ENCODE measurements at places on chromosomes 12 and 14.

DNA sequence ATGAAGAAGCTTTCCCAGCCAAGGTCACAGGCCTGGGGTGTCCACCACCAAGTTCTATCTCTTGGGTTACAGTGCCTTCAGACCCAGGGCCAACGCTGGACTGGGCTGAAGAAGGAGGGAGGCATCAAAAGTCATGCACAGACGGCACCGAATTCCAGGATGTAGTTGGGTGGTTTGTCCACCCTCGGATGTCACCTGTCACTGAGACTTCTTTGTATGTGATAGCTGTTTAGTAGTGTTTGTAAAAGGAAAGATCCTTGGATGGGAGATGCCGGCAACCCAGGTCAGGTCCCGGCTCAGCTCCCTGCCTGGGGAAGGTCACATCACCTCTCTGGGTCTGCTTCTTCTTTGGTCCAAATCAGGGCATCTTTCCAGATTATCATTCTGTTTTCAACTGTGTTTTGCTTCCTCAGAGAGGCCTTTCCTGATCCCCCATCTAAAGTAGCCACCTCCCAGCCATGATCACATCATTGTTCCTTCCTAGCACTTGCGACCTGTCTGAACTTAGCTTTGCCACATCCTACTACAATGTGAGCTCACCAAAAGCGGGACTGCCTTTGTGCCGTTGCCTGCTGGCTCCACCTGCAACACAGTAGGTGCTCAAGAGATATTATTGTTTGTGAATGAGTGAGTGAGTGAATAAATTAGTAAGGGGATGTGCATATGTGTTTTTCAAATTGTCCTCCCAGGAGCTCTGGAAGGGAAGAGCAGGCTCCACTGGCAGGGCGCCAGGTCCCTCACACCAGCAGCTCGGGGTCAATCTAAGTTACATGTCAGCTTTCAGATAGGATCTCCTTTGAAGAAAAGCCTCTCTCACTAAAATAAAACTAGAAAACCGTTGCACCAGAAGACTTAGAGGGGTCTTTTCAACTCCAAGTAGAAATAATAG lies 2.1 kb downstream of the TSPAN11 start:
- DNase-seq: no peak

GRCh38 chr14:101964297-101965180 lies at the start of gene DYNC1H1:
DYNC1H1 (plus strand) TSS chr14:101964573; CDS start chr14:101964692, 119 bp downstream.
- DNase-seq: peak; percentile 69

- no peak for DNase-seq
These were observed 812.8 kb downstream of the C12orf50 start for GRCh38 chr12:87216436-87216835.

DNA sequence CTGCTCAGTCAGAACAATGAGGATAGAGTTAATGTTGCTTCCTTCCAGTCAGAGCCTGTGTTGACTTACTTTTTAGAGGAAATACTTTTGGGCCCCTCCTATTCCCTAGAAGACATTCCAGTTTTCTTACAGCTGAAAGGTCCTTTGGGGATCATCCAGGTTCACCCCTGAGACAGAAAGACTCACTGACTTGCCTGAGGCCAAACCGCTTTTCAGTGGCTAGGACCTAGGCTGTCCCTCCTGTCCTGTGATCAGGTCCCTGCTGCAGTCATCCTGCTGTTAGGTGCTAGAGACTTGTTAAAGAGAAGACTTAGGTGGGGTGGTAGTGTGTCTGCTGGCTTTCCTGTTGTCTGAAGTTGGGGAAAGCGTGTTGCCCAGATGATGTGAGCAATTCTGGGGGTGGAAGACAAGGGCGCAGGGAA lies 39.6 kb downstream of the SUSD6 start:
- DNase-seq: no peak

DNA sequence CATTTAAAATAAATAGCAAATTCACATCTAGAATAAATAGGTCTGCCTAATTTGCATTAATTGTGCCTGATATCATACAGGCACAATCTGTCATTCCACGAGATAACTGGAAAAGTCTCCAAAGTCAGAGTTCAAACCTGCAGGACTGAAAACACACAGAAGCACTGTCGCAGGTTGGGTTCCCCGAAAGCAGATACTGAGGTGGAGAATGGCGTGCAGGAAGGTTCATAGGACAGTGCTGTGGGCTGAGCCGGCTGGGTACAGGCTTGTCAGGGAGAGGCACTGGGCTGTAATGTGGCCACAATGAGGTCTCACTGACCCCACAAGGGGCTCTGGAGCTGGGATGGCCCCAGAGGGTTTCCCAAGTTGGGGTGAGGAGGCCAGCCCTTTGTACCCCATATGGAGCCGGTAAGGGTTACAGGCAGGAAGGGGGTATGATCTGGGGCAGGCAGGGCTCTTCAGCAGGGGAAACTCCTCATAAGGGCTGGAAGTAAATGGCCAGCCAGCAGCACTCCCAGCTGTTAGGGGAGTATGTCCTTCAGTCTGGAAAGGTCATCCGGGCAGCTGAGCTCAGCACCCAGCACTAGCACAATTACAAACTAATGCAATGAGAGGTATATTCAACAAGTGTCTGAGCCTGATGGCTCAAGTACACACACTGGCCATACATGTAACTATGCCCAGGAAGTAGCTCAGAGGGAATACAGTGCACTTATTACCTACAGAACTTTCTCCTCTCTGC lies 68.5 kb downstream of the NT5DC3 start:
- no peak for DNase-seq

DNA sequence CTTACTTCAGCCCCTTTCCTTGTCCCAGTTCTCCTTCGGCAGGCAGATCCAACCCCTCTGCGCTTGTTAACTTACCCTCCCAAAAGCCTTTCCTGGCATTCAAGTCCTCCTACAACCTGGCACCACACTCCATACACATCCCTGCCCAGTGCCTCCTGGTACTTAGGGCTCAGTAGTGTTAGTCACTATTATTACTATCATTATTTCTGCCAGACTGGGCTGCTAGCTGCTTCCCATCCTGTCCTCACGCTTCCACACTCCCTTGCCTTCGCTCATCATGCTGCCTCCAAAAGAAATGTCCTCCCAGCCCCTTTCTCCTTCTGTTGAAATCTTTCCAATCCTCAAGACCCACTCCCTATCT lies 1.6 kb upstream of the HDAC7 start:
- DNase-seq: no peak

- DNase-seq: no peak
These were observed 110.9 kb upstream of the CCDC196 start for GRCh38 chr14:66375046-66375964.

DNA sequence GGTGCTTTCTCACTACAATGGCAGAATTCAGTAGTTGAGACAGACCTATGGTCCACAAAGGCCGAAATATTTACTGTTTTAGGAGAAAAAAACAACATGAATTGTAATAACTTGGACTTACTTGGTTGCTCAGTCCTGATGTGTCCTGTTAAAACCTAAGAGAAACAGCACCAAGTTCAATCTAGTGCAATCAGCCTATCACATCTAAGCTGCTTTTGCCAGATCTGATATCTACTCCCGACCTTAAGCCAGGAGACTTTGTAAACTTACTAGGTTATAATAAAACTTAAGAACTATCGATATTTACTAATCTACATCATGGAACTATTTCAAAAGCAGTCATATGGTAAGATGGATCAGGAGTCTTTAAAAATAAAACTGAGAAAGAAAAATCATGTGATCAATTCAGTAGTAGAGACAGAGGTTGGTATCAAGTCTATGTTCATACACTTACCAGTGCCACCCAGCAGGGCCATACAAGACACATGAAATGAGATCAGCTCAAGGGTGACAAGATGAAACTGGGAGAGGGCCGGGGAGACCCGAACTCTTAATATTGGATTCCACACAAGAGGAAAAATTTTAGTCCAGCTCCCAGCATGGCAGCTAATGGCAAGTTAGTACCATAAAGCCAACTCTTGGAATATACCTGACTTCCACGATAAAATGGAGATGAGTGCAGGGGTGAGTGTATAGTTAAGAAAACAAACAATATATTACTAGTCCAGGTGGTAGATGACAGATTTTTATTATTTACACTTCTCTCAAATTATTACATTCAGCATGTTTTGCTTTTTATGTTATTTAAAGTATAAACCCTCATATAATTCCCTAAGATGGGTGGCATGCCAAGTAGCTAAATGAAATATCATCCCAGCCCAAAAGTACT lies 27.5 kb downstream of the NUDT4 start:
- no peak for DNase-seq

DNA sequence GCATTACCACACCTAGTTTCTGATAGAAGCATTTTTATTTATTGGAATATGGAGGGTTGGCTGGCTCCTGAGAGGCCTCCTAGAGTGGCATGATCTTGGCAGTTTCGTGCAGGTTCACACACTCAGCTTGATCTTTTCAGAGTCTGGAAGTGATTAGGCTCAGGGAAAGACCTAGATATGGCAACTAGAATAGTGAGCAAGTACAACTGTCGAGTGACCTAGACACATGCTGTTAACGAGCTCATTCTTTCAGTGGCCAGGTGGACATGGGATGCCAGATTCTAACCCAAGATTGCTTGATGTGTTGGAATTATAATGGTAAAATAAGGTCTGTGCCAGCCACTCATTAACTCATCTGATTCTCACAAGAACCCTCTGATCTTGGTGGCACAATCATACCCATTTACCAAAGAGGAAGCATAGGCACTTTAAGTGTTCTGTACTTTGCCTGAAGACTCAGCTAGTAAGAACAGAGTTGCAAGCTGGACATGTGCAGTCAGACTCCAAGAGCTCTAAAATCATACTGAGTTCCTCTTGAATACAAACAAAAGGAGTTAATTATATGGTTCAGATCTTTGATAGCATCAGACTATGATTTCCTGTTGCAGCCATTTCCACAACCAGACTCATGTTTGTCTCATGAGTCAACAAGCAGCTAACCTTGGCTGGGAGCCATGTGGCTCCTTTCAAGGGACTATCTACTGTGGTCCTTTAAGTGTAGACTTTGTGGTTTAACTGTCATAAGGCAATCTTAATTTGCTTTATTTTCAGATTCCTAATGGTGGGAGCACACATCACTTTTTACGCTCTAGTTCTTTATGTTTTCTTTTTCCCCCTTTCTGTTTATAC lies 144.2 kb downstream of the PLEKHA5 start:
- DNase-seq: no peak

- no peak for DNase-seq
These were observed 153.5 kb upstream of the USP15 start for GRCh38 chr12:62106547-62107185.

- no peak for DNase-seq
These were observed 217.9 kb downstream of the CRADD start for GRCh38 chr12:93895089-93895445.

DNA sequence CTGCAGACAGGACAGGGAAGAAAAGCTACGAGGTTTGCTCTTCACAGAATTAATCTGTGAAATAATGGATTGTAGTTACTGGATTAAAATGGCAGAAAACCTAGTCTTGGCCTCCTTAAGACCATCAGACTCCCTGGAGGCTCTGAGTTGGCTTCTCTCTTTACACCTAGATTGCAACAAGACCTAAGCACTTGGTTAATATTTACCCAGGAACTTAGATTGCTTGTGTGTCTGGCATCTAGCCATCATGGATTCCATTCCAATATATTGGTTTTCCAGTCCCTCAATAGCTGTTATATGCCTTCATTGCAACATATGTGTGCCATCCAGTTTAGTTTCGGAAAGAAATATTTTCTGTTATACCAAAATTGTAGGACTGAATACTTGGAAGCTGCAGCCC lies 1.9 kb upstream of the GTF2A1 start:
- no peak for DNase-seq

- DNase-seq: no peak
These were observed 44.5 kb upstream of the EEA1 start for GRCh38 chr12:92973614-92974013.

- DNase-seq: peak; percentile 26
These were observed 40.0 kb downstream of the SCN8A start for GRCh38 chr12:51630986-51631385.

DNA sequence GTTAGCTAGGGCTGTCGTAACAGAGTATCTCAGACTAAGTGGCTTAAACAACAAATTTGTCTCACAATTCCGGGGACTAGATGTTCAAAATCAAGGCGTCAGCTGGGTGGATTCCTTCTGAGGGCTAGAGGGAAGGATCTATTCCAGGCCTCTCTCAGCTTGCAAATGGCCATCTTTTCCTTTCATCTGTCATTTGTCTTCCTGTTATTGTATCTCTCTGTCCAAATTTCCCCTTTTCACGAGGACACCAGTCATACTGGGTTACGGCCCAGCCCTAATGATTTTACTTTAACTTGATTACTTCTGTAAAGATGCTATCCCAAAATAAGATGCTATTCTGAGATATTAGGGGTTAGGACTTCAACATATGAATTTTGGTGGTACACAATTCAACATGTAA lies 119.0 kb upstream of the CPSF6 start:
- DNase-seq: no peak

DNA sequence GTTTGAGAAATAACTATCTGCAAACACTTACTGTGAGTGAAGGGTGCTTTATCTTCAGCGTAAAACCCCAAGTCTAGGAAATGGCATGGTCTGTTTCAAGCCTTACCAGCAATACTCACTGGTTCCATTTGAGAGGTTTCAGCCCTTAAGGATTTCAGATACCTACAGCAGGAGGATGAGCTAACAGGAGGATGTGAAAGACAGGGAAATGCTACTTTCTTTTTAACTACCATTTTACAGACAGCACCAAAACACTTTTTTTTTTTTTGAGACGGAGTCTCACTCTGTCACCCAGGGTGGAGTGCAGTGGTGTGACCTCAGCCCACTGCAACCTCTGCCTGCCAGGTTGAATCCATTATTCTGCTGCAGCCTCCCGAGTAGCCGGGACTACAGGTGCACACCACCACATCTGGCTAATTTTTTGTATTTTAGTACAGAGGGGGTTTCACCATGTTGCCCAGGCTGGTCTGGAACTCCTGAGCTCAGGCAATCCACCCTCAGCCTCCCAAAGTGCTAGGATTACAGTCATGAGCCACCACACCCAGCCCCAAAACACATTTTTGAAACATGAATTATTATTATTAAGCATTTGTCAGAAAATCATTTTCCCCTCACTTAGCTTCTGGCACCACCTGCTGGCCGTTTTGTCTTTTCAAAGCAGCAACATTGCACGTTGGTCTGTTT lies 4.6 kb downstream of the MTRFR start:
- DNase-seq: peak; percentile 1

DNA sequence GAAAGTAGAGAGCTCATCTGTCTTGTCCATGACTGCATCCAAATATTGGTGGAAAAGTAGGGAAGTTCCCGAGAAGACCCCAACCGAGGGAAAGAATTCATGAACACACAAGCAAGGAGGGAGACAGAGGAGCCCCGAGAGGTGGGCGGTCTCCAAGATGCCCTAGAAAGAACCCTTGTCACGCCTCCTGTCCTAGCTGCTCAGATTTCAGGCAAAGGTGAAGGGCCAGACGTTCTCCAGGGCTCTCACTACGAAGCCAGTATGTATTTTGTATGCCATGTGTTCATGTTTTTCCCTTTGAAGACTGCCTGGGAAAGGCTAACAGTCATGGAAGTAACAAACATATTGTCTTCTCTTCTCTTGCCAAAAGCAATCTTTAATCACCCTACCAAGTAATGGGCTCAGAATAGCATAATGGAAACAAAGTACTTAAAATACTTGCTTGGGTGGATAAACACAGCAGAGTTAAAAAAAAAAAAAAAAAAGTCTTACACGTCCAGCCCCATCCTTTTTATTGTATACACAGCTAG lies 99.2 kb upstream of the TBX3 start:
- DNase-seq: no peak

- DNase-seq: no peak
These were observed 80.3 kb downstream of the SYNE2 start for GRCh38 chr14:63933110-63933509.

All from cerebellar nuclear complex (tissue), 1 donor.